ENCODE measurements at places on chromosomes 2 and 18.

GRCh38 chr18:65704046-65704445 lies 46.8 kb upstream of the CDH7 start:
- no peak overlapping the region for H3K27ac ChIP-seq
- DNase-seq = no peak
- H3K4me1 ChIP-seq = no peaks in the 10 kb centered on the region
- no peaks in the 10 kb centered on the region for H3K36me3 ChIP-seq
- H3K4me3 ChIP-seq = no peak overlapping the region
- H3K27me3 ChIP-seq = no peaks in the 10 kb centered on the region

DNA sequence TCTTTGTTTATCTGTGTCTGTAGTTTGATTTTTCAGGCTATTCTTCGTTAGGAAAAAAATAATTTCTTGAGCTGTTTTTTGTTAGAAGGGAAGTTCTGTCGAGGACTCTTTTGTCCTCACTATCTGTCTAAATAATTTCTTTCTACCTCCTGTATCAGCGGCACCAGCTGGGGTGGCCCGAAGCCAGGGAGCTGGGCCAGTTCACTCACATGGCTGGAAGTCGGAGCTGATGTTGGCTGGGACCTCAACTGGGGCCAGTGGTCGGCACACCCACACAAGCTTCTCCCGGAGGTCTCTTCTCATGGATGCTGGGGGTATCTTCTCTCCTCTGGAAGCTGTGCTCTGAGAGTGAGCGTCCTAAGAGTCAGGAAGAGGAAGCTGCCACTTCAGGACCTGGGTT lies 8.0 kb upstream of the PDIA6 start:
- peaks cover 35% of the 10 kb centered on the region for H3K27me3 ChIP-seq
- no peak for DNase-seq
- no peaks in the 10 kb centered on the region for H3K36me3 ChIP-seq
- no peak overlapping the region for H3K27ac ChIP-seq
- H3K4me1 ChIP-seq = peaks cover 6% of the 10 kb centered on the region
- no peak overlapping the region for H3K4me3 ChIP-seq

GRCh38 chr18:35443434-35443833 lies 54.3 kb downstream of the INO80C start:
- H3K4me1 ChIP-seq = no peaks in the 10 kb centered on the region
- no peak for DNase-seq

GRCh38 chr2:241188361-241189092 lies at the start of gene ANO7:
ANO7 (plus strand) TSS chr2:241188677; CDS start chr2:241190064, 1,387 bp downstream.
- no peak within 1 kb of the TSS for H3K27ac ChIP-seq
- DNase-seq = no peak
- no peaks in the 10 kb centered on the region for H3K36me3 ChIP-seq
- H3K27me3 ChIP-seq = no peaks in the 10 kb centered on the region

DNA sequence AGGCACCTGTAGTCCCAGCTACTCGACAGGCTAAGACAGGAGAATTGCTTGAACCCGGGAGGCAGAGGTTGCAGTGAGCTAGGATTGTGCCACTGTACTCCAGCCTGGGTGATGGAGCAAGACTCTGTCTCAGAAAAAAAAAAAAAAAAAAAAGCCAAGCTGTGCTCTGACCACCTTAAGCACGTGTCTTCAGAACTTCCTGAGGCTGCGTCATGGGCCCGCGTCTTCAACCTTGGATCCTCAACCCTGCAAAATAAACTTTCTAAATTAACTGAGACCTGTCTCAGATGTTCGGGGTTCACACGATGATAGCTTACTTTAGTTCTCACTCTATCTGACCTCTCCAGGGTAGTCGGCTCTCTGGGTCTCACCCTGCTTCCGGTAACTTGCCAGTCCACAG lies 65.8 kb upstream of the CABLES1 start:
- no peaks in the 10 kb centered on the region for H3K4me1 ChIP-seq
- H3K27ac ChIP-seq = no peak overlapping the region
- no peaks in the 10 kb centered on the region for H3K36me3 ChIP-seq
- H3K27me3 ChIP-seq = no peaks in the 10 kb centered on the region
- H3K4me3 ChIP-seq = no peak overlapping the region

DNA sequence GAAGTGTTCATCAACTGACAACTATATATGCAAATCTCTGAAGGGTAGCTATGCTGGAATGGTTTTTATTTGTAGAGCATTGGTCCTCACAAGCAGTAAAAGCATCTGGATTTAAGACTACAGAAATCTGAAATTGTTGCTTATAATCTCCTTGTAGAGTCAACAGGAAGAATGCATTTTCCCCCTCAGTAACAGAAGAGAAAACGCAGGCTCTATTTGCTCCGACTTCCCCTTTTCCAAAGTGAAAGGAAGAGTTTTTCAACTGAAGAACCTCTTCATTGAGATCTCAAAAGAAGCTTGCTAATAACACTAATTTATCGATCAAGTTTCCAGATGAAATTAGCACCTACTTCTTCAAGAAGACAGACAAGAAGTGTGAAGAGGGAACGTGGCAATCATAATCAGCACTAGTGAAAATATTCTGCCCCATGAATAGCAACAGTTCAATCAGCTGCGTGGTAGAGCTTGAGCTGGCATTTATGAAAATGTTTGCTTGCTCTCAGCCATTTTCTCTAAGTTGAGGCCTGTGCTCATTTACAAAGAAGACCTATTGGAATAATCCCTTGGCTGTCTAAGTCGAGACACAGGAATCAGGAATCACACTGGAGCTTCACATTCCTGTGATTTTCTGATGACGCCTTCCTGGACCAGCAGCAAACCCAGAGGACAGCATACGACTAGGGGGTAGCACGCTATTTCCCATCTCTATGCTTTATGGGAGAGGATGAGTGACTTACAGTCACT lies 43.7 kb downstream of the TGIF1 start:
- H3K4me1 ChIP-seq = peaks cover 24% of the 10 kb centered on the region
- H3K27ac ChIP-seq = no peak overlapping the region
- H3K4me3 ChIP-seq = no peak overlapping the region
- no peaks in the 10 kb centered on the region for H3K36me3 ChIP-seq
- H3K27me3 ChIP-seq = peaks cover 23% of the 10 kb centered on the region
- no peak for DNase-seq

DNA sequence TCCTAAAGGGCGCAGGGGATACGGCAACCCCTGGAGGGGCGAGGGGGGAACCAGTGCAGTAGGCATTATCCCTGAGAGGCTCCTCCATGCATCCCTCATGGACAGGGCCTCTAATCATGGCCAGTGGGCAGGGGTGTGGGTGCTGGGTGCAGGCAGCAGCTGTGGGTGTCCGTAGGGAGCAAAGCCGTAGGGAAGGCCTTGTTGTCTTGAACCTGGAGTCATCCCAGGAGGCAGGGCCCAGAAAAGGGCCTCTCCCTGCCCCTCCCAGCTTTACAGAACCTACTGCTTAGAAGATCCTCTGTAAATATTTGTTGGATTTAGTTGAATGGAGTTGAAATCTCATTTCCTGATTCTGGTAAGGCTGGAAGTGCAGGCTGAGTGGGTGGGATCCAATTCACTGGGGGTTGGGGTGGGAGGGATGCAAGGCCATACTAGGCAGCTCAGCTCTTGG lies 207.0 kb upstream of the HAAO start:
- no peaks in the 10 kb centered on the region for H3K27me3 ChIP-seq
- no peak overlapping the region for H3K4me3 ChIP-seq
- H3K36me3 ChIP-seq = peaks cover 7% of the 10 kb centered on the region
- no peak for DNase-seq
- peaks cover 13% of the 10 kb centered on the region for H3K4me1 ChIP-seq

- no peak overlapping the region for H3K4me3 ChIP-seq
- DNase-seq = no peak
- H3K27ac ChIP-seq = no peak overlapping the region
- H3K36me3 ChIP-seq = no peaks in the 10 kb centered on the region
- H3K27me3 ChIP-seq = peaks cover 14% of the 10 kb centered on the region
These were observed 178.5 kb downstream of the ACTR3 start for GRCh38 chr2:114068438-114068837.

- no peak overlapping the region for H3K27ac ChIP-seq
- H3K4me3 ChIP-seq = no peak overlapping the region
- H3K27me3 ChIP-seq = peaks cover 26% of the 10 kb centered on the region
- no peaks in the 10 kb centered on the region for H3K4me1 ChIP-seq
- H3K36me3 ChIP-seq = no peaks in the 10 kb centered on the region
- DNase-seq = no peak
These were observed 4.5 kb downstream of the SLC14A2 start for GRCh38 chr18:45619826-45620201.

- DNase-seq = no peak
- H3K27me3 ChIP-seq = peaks cover 48% of the 10 kb centered on the region
- no peak overlapping the region for H3K4me3 ChIP-seq
- H3K36me3 ChIP-seq = no peaks in the 10 kb centered on the region
These were observed 7.4 kb upstream of the FHL2 start for GRCh38 chr2:105406221-105406620.

GRCh38 chr2:236782938-236783337 lies 213.3 kb downstream of the ACKR3 start:
- no peak overlapping the region for H3K27ac ChIP-seq
- peaks cover 23% of the 10 kb centered on the region for H3K4me1 ChIP-seq
- no peaks in the 10 kb centered on the region for H3K36me3 ChIP-seq
- peaks cover 17% of the 10 kb centered on the region for H3K27me3 ChIP-seq

DNA sequence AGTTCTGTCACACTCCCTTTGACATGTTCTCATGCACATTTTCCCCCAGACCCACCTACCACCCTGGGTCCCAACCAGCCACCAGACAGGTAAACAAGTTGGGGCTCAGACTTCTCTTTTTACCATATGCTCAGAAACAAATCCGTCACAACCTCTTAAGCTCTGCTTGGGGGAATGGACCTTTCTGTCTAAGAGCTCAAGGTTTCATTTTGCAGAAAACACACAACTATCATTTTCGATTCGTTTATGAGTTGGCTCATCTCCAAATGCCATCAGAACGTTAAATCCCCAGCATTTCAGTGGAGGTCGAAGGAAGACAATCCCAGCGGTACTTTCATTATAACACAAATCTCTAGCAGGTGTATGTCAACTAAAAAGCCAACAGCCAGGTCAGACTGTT lies 30.6 kb upstream of the NCK2 start:
- H3K27ac ChIP-seq = peak overlapping the region; percentile 43
- no peaks in the 10 kb centered on the region for H3K36me3 ChIP-seq
- no peak for DNase-seq
- peaks cover 47% of the 10 kb centered on the region for H3K4me1 ChIP-seq
- peaks cover 18% of the 10 kb centered on the region for H3K27me3 ChIP-seq
- no peak overlapping the region for H3K4me3 ChIP-seq

- H3K27me3 ChIP-seq = no peaks in the 10 kb centered on the region
- H3K27ac ChIP-seq = no peak overlapping the region
- no peaks in the 10 kb centered on the region for H3K36me3 ChIP-seq
- no peak overlapping the region for H3K4me3 ChIP-seq
- DNase-seq = no peak
These were observed 4.9 kb downstream of the KLHL30 start for GRCh38 chr2:238143239-238143951.

GRCh38 chr18:47926101-47926850 lies 4.2 kb downstream of the SMAD2 start:
- peak overlapping the region; percentile 2 for H3K4me3 ChIP-seq
- peak overlapping the region; percentile 82 for H3K27ac ChIP-seq
- no peaks in the 10 kb centered on the region for H3K27me3 ChIP-seq

- peaks cover 16% of the 10 kb centered on the region for H3K4me1 ChIP-seq
- H3K27me3 ChIP-seq = no peaks in the 10 kb centered on the region
- no peak overlapping the region for H3K27ac ChIP-seq
- no peaks in the 10 kb centered on the region for H3K36me3 ChIP-seq
- H3K4me3 ChIP-seq = no peak overlapping the region
These were observed 177.8 kb upstream of the SCN7A start for GRCh38 chr2:166671801-166672200.

- H3K27me3 ChIP-seq = no peaks in the 10 kb centered on the region
- peaks cover 11% of the 10 kb centered on the region for H3K36me3 ChIP-seq
- no peak overlapping the region for H3K27ac ChIP-seq
- DNase-seq = no peak
These were observed 36.4 kb downstream of the RAMP1 start for GRCh38 chr2:237895544-237896506.
